ENCODE measurements at places on chromosomes 5 and 9. TPM values are rescaled to one million over a fixed set of nuclear protein-coding genes. Genes with fewer than 3 reads are reported as not detected.

The MOB3B gene
- total RNA-seq: 6.9 TPM

The IFNB1 gene
- total RNA-seq: not detected

The IFNA1 gene
- total RNA-seq: not detected

The TMEM171 gene
- 6.3 TPM for total RNA-seq

The ENTPD2 gene
- total RNA-seq: 0.67 TPM

The TMEFF1 gene
- total RNA-seq: 1.5 TPM

The LCN15 gene
- not detected for total RNA-seq

The SNCAIP gene
- not detected for total RNA-seq

The PCA3 gene
- total RNA-seq: not detected

The HTR4 gene
- not detected for total RNA-seq

The CCL27 gene
- not detected for total RNA-seq

The PTGES gene
- 100 TPM for total RNA-seq

The CPLANE1 gene
- total RNA-seq: 4.4 TPM

The TAS2R1 gene
- total RNA-seq: not detected

The IZUMO3 gene
- total RNA-seq: not detected

The OR1J2 gene
- not detected for total RNA-seq

The VAV2 gene
- total RNA-seq: 48.7 TPM

The SIT1 gene
- not detected for total RNA-seq

The CBY3 gene
- total RNA-seq: not detected

The SLCO4C1 gene
- total RNA-seq: not detected

The FAM81B gene
- not detected for total RNA-seq

The ZNF883 gene
- total RNA-seq: 0.89 TPM

The ANGPTL2 gene
- not detected for total RNA-seq

The CCDC127 gene
- total RNA-seq: 6.6 TPM

The UIMC1 gene
- total RNA-seq: 46.4 TPM

The MLANA gene
- not detected for total RNA-seq

The PAEP gene
- 0.20 TPM for total RNA-seq

The TMEM215 gene
- not detected for total RNA-seq

The TAF11L10 gene
- not detected for total RNA-seq

The C5 gene
- total RNA-seq: 14.2 TPM

The SHISAL2B gene
- not detected for total RNA-seq

The KCNV2 gene
- not detected for total RNA-seq

The PCDHGB2 gene
- total RNA-seq: 0.09 TPM

The FOXD4L6 gene
- not detected for total RNA-seq

The LCN9 gene
- total RNA-seq: not detected

The TAF11L9 gene
- total RNA-seq: not detected

The FAM13B gene
- 12.8 TPM for total RNA-seq

All from A549 treated with DMSO at 1 μM for 4 hours (cell line).